NCI-H1048 (cell line): ENCODE measurements at places on chromosomes 16 and 17.

DNA sequence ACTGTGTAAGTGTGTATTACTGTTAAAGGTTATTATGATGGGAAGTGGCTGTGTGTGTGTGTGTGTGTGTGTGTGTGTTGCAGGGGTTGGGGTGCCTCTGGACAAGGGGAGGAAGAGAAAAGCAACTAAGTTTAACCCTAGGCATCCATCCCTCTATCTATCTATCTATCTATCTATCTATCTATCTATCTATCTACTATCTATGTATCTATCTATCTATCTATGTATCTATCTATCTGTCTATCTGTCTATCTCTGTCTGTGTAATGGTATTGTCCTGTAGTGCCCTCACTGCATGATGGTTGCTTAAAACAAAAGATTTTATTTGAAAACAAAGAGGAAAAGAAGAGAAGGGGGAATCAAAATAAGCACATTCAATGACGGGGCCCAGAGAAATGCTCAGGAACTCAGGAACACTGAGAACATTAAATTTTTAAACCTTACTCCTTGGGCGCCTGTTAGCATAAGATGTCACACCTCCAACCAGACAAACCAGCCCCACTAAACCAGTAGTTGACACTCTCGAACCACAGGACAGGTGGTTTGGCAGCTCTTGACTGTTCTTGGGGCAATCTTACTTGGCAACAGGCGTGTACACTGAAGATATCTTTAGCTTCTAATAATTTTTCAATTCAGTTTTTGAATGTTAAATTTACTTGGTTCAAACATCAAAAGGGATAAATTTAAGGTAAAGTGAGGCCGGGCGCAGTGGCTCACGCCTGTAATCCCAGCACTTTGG, 5.1 kb upstream of the RPL26 start:
- DNase-seq: no peak

DNA sequence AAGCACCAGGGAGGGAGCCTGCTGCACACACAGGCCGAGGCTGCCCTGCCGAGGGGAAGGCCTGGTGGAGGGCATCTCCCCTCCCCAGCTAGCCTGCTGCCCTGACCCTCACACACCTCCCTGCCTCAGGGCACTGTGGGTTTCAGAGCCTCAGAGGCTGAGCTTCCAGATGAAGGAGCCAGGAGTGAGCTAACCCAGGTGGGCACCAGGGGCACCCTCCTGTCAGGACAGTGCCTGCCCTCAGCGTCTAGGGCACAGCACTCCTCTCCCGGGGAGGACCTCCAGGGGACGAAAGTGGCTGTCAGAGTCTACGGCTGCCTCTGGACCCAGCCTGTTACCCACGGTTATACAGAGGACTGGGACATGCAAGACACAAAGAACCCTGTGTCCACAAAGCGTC, 22.8 kb upstream of the DLX4 start:
- no peak for DNase-seq

DNA sequence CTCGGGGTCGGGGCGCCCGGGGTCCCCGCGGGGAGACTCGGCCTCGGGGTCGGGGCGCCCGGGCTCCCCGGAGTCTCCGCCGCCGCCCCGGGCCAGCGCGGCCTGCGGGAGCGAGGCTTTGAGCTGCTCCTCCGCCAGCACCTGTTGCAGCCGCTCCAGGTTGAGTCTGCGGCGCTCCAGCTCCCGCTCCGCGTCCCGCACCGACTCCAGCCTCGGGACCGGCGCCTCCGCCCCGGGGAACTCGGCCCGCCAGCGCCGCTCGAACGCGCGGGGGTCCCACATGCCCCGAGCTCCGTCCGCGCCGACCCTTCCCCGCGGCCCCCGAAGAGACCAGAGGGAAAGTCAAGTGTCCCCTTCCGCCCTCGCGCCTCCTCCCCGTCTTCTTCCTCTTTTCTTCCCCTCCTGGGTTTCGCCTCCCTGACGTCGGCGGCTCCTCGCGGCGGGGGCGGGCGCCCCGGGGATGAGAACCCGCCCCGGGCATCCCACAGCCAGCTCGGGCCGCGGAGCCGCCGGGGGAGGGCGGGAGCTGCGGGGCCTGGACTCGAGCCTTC, 40.8 kb upstream of the BHLHA9 start:
- no peak for DNase-seq

GRCh38 chr17:41404024-41404671, 6.7 kb upstream of the KRT31 start:
- DNase-seq: no peak

GRCh38 chr17:70365091-70365583, 195.8 kb downstream of the KCNJ2 start:
- DNase-seq: no peak

GRCh38 chr17:21457051-21458026, 81.2 kb downstream of the KCNJ12 start:
- DNase-seq: peak; percentile 41

DNA sequence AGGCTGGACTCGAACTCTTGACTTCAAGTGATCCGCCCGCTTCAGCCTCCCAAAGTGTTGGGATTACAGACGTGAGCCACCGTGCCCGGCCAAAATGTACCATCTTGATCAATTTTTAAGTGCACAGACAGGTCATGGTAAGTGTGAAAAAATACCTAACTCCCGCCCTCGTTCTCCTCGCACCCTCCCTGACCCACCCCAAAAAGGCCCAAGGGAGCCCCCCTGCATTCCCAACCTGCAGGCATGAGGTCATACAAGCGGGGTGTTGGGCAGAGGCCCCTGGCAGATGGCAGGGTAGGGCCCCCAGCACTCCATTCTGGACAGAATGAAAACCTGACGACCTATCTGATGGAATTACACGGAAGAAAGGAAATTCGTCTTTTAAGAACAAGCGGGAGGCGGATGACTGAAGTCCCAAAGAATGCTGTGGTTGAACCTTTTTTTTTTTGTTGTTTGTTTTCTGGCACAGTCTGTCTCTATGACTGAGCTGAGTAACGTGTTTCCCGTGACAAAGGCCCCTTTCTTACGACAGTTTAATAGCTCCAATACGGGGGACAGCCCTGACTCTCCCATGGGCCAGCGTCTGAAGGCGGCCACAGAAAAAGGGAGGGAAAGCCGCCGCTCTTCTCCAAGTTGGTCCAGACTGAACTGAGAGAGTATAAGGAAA, 376.4 kb downstream of the SLC39A11 start:
- peak; percentile 41 for DNase-seq

DNA sequence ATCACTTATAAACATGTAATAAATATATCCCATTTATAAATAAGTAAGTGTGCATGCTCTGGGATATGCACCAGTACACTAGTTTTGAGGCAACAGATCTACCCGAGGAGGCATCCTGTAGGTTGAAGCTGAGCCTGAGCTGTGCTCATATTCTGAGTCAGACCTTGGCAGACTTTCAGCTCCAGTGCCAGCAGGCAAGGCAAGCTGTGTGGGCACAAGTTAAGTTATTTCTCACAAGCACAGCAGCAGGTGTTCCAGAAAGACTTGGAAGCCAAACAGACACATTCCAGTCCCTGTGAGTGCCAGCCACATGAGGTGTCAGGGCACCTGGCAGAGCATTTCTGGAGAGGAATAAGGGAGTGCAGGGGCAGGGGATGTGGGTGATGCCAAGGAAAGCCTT, 1.3 kb upstream of the CLEC19A start:
- DNase-seq: no peak

GRCh38 chr17:79279320-79279719, 204.7 kb downstream of the ENGASE start:
- no peak for DNase-seq

DNA sequence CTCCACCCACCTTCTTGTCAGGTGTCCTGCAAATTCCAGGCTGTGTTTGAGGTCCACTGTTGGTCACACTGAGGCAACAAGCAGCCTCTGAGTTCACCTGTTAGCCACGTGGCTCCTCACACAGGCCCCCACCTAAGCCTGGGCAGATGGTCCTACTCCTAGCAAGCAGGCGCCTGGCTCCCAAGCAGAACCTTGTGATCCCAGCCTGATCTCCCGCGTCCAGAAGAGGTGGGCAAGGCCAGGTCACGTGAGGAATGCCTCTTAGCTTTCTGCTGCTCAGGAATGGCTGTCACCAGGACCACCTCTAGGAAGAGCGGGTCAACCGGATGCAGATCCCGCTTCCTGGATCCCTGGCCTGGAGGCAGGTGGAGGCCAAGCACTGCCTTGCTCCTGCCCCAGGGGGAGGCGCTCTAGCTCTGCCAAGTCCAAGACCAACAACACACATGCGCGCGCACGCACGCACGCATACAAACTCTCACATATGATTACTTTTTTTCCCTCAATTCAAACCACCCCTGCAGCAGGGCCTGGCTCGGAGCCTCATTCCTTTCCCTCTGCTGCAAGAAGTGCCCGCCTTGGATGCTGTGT, 9.5 kb downstream of the CYB561 start:
- DNase-seq: no peak

DNA sequence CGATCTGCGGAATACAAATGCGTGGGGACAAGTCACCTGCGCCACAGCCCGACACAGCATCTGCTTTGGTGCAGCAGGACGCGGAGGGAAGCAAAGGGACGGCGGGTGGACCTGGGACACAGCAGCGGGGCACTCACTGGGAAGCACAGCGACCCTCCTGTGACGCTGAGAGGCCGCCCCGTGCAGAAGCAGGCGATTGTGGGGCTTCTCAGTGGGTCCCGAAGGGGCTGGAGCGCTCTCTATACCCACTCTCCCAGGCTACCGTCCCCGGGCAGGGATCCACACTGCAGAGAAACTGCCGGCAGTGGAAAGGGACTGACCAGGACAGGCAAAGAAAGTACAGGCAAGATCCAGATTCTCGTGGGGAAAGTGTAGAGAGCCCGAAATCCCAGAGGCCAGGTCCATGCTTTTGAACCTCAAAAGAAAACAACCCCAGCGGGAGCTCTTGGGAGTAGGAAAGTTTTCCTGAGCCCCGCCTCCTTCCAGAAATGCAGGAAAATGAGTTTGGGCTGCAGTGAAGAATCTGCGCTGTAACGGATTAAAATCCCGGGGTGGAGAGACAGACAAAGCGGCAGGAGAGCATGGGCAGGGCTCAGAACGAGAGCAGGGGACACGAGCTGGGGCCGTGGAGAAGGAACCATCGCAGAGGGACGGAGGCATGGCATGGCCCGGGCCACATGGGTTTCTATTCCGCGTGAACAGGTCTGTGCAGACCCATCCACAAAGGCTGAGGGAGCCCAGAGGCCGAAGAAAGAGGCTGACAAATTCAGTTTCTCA, 12.7 kb downstream of the COX4I1 start:
- DNase-seq: no peak

GRCh38 chr16:74221828-74222227, 74.8 kb upstream of the PSMD7 start:
- DNase-seq: no peak

DNA sequence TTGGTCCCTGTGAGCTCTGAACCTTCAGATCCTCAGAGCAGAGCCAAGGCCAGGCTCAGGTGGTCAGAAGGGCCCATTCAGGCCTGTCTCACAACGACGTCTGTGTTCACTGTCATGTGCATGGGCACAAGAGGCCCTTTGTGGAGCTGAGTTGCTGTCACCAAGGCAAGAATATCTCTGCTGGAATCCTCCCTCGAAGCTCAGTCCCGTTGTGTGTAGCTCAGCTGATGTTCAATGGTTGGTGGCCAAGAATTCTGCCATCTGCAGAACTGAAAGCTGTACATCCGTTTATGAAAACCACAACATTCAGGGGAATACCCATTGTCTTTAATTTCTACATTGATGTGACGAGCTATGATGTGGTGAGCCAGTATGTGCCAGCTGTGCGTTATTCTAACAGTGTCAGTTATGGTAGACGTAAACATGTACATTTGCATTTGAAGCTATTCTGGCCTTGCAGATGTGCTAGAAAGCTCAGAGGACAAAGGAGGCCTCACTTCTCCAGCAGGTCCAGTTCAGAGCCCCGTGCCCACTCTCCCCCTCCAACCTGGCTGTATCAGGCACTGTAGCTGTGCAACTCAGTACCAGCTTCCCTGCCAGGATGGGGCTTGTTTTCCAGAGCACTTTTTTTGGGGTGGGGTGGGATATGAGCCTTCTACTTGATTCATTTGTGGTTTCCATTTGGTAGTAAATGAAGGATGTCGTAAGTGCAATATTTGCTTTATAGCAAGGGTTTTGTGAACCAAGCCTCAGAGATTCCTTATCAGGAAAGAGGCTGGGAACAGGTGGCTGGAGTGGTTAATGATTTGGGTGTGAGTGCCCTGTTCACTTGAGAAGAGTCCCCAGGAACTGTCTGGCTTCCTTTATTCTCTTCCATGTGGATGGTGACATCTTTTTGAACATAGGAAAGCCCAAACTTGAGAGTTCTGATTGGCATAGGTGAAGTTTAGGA, 56.1 kb downstream of the B9D1 start:
- DNase-seq: no peak

- DNase-seq: no peak
Measured at GRCh38 chr16:27529962-27530361, 19.8 kb downstream of the GTF3C1 start.

DNA sequence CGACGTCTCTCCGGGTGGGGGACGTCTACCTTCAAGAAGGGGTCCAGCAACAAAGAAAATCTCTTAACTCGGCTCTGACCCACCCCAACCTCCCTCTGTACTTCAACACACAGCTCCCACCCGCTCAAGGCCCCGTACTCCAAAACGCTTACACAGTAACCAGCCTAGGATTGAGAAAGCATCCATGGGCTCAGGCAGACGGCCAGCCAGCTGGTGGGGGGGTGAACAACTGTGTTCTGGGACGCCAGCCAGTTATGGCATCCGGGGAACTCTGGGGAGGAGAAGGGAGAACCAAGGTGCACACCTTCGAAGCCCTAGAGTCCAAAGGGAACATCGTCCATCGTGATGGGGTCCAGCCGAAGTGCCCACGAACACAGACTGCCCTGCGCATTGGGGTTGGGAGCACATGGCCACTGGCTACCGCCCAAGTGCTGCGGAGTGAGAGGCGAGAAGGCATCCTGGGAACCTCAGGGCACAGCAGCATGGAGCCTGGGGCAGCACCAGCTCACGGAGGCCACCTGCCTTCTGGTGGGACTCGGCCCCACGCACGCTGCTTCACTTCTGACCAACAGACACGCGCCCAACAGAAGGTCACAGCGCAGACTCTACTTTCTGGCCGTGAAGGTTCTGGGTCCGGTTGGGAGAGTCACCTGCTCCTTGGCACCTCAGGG, 14.3 kb downstream of the SLC16A3 start:
- no peak for DNase-seq

DNA sequence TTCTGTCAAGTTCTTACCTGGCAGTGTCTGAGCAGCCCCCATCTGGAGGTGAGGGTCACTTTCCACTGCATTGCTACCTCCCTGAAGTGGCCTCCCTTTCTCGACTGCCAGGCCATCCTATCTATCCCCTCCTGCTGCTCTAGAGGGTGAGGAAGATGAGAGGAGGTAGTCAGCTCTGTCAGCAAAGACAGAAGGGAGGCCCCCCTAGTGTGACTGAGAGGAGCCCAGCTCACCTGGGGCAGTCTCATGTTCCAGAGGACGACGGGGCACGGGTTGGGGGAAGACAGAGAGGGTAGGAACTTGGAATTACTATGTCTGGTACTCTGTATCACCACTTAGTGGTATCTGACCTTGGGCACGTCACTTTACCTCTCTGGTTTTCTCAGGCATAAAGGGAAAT, 22.0 kb downstream of the MYO19 start:
- no peak for DNase-seq

DNA sequence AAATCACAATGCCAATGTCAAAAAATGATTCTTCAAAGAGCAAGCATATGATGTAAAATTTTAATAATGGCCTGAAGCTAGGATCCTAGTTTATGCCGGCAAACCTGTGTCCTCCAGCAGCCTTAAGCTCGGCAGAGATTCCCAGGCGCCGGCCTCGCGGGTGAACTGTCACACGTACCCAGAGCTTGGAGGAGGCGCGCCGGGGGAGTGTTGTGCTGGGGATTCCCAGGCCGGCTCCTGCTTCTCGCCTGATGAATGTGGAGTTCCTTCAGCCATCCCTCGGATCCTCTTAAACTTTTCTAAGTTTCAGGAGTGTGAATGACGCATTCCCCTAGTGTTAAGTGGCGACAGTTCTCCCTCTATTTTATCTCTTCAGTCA, 19.1 kb upstream of the NTN1 start:
- DNase-seq: no peak

- no peak for DNase-seq
Measured at GRCh38 chr17:50647187-50647586, 12.5 kb downstream of the ABCC3 start.
